ENCODE measurements at places on chromosomes 13 and 19. TPM values are rescaled to one million over a fixed set of nuclear protein-coding genes. Genes with fewer than 3 reads are reported as not detected.

The NCR1 gene
- total RNA-seq: not detected

The KCNC3 gene
- total RNA-seq: 0.51 TPM

The ZSWIM9 gene
- total RNA-seq: 3.1 TPM

The FCAR gene
- total RNA-seq: not detected

The FGF22 gene
- not detected for total RNA-seq

The ANGPTL4 gene
- total RNA-seq: 4.3 TPM

Data from dermis blood vessel endothelial cell (primary cell).